ENCODE measurements at places on chromosomes 2 and 18. TPM values are rescaled to one million over a fixed set of nuclear protein-coding genes. Genes with fewer than 3 reads are reported as not detected.

The POTEJ gene
- total RNA-seq: 0.26 TPM

The NRP2 gene
- 309 TPM for total RNA-seq

The NEB gene
- total RNA-seq: 0.60 TPM

The PAX3 gene
- 0.33 TPM for total RNA-seq

The VAMP5 gene
- total RNA-seq: 119 TPM

The CD302 gene
- total RNA-seq: 13.1 TPM

The SIX3 gene
- not detected for total RNA-seq

The PSMA8 gene
- total RNA-seq: not detected

The ABI2 gene
- total RNA-seq: 22.6 TPM

The KCNK3 gene
- total RNA-seq: under 0.01 TPM

The ESPNL gene
- not detected for total RNA-seq

The UGT1A6 gene
- not detected for total RNA-seq

The PRKCE gene
- 18.0 TPM for total RNA-seq

The DAPL1 gene
- total RNA-seq: not detected

The NMS gene
- total RNA-seq: not detected

All from dermis lymphatic vessel endothelial cell (primary cell).